ENCODE measurements at places on chromosomes 4 and X.

DNA sequence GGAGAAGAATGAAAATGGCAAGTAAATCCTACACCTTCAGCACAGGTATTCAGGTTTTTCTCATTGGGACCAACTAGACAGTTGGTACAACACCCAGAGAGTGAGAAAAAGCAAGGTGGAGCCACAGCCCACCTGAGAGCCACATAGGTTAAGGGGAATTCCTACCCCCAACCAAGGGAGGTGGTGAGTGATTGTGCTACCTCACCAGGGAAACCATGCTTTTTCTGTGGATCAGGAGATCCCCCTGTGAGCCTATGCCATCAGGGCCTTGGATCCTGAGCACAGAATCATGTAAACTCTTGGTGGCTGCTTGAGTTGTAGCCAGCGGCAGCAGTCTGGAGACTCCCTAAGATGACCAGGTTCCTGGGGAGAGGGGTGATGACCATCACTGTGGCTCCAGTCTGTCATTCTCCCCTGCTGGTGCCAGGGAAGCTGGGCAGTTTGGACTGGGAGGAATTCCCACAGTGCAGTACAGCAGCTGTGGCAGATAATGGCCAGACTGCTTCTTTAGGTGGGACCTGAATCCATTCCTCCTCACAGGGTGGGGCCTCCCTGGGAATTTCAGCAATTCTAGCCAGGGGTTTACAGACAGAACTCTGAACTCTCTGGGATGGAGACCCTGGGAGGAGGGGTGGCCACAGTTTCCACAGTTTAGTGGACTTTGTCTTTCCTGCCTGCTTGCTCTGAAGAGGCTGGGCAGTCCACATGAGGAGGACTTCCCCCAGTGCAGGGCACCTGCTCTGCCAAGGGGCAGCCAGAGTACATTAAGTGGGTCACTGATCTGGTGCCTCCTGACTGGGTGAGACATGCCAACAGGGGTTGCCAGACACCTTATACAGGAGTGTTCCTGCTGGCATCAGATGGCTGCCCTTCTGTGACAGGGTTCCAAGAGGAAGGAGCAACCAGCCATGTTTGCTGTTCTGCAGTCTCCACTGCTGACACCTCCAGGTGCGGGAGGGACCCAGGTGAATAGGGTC, 43.2 kb downstream of the PARM1 start:
- DNase-seq: no peak

DNA sequence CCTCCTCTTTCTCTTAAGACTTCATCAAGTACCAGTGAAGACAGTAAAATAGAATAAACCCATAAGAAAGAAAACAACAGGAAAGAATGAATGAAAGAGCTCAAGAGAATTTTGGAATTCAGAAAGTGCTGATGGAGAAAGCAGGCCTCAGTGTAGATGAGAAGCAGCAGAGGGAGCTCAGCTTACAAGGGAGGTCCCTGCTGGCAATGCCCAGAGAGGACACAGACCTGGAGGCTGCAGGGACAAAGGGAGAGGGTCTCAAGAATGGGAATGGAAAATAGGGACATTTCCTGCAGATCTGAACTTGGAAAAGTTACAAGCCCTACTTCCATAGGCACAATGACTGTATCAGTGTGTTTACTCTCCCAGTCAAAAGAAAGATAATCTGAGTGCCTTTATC, 64.5 kb upstream of the MAGEA10 start:
- DNase-seq: no peak

DNA sequence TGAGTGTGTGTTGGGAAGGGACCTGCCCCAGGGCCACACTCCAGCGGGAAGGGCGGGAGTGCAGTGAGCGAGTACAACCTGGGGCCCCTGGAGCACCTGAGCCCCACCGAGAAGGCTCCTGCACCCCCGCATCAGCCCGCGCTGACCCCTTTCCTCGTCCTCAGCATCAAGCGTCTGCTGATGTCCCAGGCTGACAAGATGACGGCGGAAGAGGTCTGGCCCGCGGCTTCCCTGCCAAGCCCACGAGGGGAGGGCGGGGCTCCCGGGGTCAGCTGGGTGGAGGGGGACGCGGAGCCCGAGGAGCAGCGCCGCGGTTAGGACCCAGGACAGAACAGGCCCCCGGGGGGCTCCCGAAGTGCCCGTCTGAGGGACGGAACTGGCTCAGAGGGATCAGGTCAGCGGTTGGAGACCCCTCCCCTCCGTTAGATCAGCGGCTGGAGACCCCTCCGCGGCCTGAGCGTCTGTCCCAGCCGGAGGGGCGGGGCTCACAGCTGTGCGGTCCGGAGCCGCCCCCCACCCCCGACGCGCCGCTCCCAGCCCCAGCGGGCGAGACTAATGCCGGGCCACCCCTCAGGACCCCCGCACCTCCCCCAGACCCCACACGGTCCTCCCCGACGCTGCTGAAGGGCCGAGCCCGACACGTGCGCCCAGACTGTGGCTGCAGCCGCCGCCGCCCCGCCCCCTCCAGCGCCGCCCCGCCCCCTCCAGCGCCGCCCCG, 6.7 kb downstream of the MYL5 start:
- DNase-seq: no peak

- DNase-seq: no peak
Measured at GRCh38 chr4:145830699-145831098, 107.9 kb downstream of the ZNF827 start.

DNA sequence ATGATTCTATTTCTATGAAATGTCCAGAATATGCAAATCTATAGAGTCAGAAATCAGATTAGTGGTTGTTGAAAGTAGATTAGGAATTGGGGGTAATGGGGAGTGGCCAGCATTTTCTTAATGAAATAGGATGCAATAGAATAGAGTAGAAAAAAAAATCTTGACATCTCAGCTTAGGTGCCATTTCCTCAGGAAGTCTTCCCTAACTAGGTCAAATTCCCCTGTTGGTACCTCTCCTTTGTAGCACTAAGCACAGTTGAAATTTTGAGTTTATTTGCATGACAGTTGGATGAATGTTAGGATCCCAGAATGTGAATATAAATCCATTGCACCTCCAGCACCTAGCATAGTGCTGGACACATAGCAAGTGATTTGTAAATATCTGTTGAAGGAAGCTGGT, 30.0 kb upstream of the PDK3 start:
- no peak for DNase-seq

DNA sequence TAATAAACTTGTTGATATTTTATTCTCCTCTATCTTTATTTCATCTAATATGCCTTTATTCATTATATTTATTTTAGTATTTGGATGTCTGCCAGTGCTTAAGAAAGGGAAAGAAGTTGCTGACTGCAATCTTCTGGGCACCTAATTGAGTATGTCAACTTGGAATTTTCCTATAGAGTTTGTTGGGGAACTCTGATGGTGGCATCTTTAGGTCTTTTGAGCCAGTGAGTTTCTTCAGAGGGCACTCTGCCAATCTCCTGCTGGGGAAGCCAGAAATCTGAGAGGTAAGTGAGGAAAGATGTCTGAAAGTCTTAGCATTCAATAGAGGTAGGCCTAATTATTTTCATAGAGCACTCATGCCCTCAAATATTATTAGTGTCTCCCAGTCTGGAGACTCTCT, 475.0 kb downstream of the GABRG1 start:
- DNase-seq: no peak

DNA sequence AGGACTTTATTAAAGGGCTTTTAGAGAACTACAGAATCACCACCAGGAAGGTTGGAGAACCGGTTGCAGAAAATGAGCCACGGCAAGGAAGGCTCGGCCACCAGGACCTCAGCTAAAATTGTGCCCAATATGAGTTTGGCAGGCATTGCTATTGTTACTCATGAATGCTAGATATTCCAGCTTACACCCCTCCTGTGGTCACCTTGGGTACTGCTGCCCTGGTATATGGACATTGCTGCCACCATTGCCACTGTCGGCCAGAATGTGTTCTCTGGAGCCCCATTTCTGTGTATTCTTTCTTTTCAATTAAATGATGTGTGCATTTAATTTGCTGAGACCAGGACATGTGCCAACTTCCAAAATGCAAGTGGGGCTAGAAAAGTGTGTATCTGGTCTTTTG, 626.7 kb upstream of the BOD1L1 start:
- no peak for DNase-seq

DNA sequence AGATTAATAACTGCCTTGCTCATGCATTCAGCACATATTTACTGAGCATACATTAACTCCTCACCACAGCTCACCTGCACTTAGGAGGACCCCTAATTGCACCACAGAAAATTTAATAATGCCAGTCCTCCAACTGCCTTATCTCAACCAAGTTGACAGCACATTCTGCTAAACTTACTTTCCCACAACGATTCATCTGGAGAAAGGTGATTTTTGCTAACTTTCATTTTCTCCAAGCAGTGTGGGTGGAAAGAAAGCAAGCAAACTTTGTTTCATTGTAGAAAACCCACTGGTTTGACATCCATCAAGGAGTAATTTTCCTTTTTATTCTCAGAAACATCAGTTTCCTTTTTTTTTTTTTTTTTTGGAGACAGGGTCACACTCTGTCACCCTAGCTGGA, 49.1 kb downstream of the RASGEF1B start:
- no peak for DNase-seq

- DNase-seq: no peak
Measured at GRCh38 chrX:110228453-110228852, 89.4 kb downstream of the AMMECR1 start.

GRCh38 chr4:101286663-101287062, 60.7 kb downstream of the PPP3CA start:
- no peak for DNase-seq

- no peak for DNase-seq
Measured at GRCh38 chr4:24846716-24847115, 51.3 kb downstream of the SOD3 start.

- no peak for DNase-seq
Measured at GRCh38 chr4:47612116-47613023, 127.3 kb downstream of the ATP10D start.

DNA sequence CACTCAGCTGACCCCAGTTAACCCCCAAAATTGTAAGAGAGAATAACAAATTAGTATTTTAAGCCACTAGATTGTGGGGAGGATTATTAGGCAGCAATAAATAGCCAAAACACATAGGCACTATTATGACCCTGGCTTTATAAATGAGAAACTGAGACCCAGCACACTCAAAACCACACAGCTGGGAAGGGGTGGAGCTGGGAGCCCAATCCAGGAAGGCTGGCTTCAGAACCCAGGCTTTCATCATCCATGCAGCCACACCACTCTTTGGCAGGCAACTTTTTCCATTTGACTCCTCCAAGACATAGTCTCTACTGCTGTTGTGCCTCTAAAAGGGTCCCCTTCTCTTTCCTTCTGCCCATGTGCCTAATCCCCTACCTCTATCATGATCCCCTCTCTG, 253.8 kb downstream of the DHX15 start:
- no peak for DNase-seq

- DNase-seq: no peak
Measured at GRCh38 chrX:1860936-1861594, 246.2 kb downstream of the ASMT start.

- DNase-seq: no peak
Measured at GRCh38 chr4:168859888-168860694, 150.0 kb downstream of the CBR4 start.

DNA sequence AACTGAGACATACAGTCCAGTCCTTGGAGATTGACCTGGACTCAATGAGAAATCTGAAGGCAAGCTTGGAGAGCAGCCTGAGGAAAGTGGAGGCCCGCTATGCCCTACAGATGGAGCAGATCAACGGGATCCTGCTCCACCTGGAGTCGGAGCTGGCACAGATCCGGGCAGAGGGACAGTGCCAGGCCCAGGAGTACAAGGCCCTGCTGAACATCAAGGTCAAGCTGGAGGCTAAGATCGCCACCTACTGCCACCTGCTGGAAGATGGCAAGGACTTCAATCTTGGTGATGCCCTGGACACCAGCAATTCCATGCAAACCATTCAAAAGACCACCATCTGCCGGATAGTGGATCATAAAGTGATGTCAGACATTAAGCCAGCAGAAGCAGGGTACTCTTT, 20.4 kb upstream of the FRMPD3 start:
- DNase-seq: no peak

- no peak for DNase-seq
Measured at GRCh38 chrX:110414273-110414672, 55.6 kb downstream of the RTL9 start.

DNA sequence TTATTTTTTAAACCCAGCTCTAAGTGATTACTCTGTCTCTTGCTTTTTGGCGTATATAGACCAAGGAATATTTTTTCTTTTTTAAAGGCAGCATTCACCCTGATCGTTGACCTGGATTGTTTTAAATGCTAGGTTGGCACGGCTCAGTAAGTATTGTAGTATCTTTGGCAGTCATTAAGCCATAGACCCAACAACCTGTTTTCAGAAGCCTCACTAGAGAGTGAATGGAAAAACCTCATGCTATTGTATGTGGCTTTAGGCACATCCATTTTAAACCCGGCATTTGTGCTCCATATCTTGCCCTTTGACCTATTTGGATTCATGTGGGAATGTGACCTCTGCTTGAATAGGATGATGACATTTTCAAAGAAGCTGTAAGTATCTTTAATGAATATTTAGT, 183.9 kb downstream of the SNCA start:
- no peak for DNase-seq

DNA sequence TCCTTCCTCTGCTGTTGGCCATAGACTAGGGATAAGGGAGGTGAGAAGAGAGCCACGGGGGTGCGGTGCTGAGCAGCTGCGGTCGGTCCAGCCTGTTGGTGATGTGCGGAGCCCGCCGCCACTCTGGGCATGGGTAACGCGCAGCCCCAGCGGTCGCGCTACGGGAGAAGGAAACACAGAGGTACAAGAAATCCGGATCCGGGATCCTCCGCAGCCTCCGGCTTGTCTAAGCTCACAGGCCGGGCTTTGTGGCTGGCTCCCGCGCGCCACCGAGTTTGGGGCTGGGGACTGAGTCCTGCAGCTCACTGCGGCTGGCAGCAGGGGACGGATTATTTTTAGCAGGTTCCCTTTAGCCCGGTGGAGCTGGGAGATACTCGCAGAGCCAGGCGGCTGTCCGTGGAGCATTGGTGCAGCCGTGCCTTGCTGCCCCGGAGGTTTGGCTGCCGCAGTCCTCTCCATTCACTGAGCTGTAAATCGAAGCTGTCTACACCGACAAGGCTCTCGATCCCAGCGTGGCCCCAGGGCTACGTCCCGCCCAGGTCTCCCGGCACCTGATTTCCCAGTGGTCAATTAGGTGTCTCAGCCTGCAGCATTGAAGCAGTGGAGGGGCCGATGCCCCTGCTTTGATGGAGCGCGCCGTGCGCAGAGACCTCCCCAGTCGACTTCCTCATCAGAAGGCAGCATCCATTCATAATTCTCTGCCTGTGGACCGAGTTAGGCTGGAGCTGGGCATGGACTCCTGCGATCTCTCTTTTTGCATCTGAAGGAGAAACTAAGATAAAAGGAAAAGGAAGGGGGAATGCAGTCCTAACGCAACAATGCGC, 81.9 kb upstream of the SCML1 start:
- no peak for DNase-seq

All from AG04449 (cell line).